NCI-H1417 (cell line): ENCODE measurements at places on chromosomes 13 and 19.

GRCh38 chr19:10977742-10978092, 16.9 kb downstream of the SMARCA4 start:
- DNase-seq, result no peak

GRCh38 chr13:74061926-74062595, 72.1 kb downstream of the KLF12 start:
- DNase-seq, result no peak

- no peak for DNase-seq
These were observed 6.3 kb upstream of the FUT2 start for GRCh38 chr19:48689449-48689848.

DNA sequence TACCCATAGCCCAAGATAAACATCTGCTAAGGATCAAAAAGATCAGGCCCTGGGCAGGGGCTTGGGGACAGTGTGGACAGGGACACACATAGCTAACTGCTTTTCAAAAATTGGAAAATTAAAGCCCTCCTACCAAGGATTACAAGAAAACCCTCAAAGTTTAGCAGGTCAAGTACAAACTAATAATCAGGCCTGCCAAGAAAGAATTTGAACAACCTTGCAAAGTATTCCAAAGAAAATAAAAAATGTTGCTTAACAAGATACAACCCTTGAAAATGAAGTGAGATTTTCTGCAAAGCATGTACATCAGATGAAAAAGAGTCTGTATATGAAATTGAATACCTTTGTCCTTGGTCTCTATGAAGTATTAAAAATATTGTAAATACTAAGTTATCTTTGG, 67.3 kb downstream of the KLF12 start:
- DNase-seq, result no peak

DNA sequence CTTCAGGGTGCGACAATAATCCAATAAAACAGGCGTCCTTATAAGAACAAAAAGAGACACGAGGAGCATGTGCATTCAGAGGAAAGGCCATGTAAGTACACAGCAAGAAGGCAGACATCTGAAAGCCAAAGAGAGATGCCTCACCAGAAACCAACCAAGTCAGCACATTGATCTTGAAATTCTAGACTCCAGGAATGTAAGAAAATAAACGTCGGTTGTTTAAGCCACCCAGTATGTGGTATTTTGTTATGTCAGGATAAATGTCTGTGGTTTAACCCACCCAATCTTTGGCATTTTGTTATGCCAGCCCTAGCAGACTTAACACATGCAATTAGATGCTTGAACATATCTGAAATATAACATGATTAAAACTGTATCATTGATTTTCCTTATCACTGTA, 452.0 kb downstream of the SLITRK6 start:
- DNase-seq, result no peak

DNA sequence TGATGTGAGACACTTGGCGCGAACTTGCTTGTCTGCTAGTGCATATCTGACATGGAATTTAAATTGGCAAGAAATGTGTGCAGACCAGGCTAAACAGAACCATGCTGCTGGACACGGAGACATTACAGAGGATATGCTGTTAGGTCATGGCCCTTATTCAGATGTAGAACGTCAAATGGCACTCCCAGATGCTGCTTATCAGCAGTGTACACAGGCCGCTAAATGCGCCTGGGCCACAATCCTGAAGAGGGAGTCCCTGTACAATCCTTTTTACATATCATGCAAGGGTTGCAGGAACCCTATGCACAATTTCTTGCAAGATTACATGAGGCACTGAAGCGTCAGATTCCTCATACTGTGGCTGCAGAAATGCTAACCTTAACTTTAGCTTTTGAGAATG, 9.3 kb downstream of the ZNF350 start:
- no peak for DNase-seq

DNA sequence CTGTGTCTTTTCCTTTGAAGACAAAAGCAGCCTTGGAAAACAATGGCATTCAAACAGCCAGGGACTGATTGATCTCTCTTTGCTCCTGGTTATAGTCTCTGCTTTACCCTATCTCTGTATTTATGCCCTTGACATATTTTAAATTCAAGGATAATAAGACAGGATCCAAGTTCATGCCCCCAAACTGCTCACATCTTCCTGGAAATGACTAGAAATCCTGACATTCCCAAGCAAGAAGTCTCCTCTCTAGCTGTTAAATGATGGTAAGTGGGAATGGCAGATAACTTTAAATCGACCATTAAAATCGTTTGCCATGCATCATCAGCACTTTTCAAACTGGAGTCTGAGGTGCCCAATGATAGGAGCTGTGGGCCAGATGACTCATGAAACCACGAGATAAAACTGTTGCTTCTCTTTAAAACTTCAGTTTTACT, 435.6 kb downstream of the FOXO1 start:
- DNase-seq, result no peak

DNA sequence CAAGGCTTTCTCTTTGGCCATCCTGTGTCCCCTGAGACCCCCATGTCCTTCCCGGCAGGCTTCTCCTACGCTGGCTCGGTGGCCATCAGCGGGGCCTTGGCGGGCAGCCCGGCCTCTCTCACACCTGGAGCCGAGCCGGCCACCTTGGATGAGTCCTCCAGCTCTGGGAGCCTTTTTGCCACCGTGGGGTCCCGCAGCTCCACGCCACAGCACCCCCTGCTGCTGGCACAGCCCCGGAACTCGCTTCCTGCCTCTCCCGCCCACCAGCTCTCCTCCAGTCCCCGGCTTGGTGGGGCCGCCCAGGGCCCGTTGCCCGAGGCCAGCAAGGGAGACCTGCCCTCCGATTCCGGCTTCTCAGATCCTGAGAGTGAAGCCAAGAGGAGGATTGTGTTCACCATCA, 14.2 kb downstream of the PLEKHJ1 start:
- DNase-seq, result no peak

DNA sequence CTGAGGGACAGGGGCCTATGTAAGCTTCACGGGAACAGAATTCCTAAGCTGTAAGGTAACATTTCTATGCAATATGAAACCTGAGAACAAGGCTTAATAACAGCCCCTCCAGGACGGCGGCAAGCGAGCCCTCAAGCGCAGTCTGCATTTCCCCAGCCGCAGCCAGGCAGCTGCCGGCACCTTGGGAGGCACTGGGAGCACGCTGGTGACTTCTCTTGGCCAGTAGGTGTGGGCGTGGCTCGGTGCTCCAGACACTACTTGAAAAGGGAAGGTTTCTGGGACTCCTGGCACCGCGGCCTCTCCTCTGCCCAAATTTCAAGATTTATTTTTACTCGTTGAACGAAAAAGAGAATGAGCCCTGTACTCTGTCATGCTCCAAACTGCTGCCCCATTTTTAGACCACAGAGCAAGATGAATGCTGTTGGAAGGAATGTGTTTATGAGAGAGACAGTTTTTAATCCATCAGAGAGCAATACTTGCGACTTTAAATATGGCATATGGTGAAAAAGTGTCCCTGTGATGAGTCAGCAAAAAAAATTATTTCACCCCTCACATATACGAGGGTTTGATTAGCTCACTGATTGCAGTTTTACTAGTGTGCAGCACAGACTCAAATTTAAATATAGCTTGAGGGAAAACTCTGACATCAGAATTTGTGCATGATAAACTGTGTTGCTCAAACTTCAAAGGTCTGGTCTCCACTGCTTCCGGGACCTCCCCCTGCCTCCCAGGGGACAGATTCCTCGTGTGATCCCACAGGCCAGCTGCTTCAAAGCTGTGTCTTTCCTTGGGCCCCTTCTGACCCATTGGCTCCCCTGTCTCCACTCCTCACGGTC, 81.2 kb downstream of the COL4A2 start:
- DNase-seq, result peak; percentile 18

DNA sequence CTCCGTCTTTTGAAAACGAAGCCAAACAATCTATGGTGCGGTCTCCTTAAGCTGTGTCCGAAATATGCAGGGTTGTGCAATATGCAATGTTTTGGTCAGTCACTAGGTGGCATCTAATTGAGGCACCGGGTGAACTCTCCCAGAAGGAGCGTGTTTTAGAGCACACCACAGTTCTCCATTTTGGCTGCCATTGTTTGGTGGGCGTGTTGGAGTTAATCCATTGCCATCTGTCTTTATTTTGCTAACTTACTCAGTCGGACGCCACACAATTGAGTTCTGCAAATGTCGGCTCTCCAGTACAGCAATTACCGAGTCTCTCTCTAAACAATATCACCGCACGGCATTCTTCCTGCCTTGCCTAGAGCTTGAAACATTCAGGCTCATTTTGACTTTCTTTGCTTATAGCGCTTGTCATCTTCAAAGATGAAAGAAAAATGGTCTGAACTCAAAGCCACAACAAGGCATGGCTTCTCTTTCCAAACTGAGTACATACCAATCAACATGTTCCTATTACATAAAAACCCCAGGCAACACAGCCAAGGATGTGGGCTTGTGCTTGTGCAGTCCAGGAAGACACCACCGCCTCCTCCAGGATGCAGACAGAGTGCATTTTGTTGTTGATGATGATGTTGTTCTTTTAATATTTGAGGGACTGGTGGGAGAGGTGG, 182.0 kb upstream of the SERP2 start:
- peak; percentile 74 for DNase-seq

GRCh38 chr19:8396563-8397203, 6.5 kb downstream of the RAB11B start:
- DNase-seq, result no peak

GRCh38 chr19:36797786-36798108, 25.1 kb upstream of the ZNF850 start:
- DNase-seq, result no peak

DNA sequence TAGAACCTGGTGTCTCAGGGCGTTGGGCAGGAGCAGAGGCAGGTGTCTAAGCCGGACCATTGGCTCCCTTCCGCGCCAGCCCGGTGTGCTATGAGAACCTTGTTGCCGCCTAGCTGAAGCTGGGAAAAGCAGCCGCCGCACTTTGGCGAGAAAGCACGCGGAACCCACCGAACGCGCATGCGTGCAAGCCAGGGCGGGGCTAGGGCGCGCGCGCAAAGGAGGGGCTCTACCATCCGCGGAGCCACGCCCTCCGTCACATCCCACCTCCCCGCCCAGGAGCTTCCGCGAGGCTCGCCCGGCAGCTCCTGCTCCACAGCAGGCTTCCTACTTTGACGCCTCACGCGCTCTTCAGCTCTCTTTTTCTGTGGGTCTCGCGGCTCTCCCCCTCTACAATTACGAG, 51.3 kb downstream of the WDR87 start:
- DNase-seq, result peak; percentile 73

GRCh38 chr19:51994048-51994644, 7.5 kb upstream of the ZNF350 start:
- no peak for DNase-seq

- DNase-seq, result no peak
These were observed 24.1 kb downstream of the HNRNPM start for GRCh38 chr19:8468761-8469373.

DNA sequence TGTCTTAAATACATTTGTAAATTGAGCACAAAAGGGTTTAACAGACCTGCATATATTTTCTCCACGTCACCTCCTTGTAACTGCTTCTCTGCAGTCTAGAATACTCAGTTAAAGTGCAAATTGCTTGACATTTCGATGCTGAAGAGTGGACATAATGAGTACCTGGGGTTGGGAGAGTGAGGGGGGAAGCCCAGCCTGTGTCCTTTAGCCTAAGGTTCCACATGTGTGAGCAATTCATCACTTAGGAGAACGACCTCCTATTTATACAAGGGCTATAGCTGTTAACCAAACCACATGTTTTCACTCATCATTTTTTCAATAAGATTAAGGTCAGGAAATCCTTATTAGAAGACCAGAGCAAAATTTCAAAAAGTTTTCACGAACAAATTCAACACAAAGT, 29.5 kb downstream of the PCDH9 start:
- no peak for DNase-seq

- peak; percentile 94 for DNase-seq
These were observed 1.4 kb downstream of the CAPNS1 start for GRCh38 chr19:36141039-36141927.

DNA sequence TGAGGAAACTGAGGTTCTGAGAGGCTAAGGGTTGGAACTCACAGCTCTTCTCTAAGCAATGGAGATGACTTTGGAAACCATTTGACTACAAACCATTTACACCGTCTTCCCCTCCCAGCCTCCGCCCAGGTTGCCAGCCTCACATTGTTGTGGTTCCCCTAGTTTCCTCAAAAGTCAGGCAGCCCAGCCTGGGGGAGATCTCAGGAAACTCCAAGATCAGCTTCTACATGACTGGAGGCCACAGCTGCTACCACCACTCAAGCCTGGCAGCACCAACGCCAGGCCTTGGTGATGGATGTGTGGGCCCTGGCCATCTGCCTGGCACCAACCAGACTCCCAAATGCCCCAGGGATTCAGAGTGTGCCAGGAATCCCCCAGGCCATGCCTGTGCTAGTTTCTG, 207.9 kb downstream of the TSHZ3 start:
- DNase-seq, result no peak

- no peak for DNase-seq
These were observed 20.5 kb upstream of the ALOX5AP start for GRCh38 chr13:30714629-30715371.

DNA sequence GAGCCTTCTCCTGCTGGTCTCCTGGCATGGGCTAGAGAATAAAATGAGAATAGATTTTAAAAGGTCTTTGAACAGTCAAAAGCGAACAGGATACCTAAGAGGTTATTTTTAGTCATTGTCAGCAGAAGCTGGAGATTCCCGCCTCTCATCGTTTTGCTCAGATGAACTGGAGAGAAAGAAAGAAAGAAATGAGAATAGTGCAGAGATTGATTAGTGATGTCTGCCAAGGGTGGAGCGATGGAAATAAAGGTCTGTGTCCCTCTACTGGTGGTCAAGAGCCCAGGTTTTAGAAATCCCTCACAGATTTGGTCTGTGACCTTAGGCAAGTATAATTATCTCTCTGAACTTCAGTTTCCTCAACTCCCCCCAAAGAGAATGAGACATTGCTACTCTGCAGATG, 5.3 kb downstream of the NCAN start:
- no peak for DNase-seq

- DNase-seq, result no peak
These were observed 4.3 kb downstream of the NDFIP2 start for GRCh38 chr13:79485014-79485811.

DNA sequence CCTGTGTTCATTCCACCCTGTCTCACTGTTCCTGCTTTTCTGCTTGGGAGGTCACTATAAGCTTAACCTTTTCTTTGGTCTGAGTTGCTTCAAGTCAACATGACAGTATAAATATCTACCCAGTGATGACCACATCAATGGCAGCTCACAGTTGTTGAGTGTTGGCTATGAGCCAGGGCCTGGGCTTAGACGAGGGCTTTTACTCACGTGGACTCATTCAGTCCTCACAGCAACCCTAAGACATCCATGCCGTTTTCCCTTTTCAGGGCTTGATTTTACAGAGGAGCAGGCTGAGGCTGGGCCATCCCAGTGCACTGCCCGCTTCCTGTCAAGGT, 10.2 kb upstream of the CCDC97 start:
- DNase-seq, result no peak

- DNase-seq, result no peak
These were observed 4.3 kb downstream of the NANOS3 start for GRCh38 chr19:13881251-13881691.

- DNase-seq, result no peak
These were observed 15.7 kb upstream of the TEX29 start for GRCh38 chr13:111304603-111305289.

DNA sequence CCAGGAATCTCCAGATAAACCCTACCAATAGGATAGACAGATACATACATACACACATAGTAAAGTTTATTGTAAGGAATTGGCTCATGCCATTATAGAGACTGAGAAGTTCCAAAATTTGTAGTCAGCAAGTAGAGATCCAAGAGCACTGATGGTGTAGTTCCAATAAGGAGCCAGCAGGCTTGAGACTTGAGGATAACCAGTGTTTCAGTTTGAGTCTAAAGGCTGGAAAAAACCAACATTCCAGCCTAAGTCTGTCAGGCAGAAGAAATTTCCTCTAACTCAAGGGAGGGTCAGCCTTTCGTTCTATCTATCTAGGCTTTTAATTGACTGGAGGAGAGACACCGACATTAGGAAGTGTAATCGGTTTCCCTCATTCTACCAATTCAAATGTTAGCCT, 110.2 kb upstream of the TSHZ3 start:
- no peak for DNase-seq
